ENCODE measurements at places on chromosomes 11 and 22.

- no peak for DNase-seq
These were observed 725.5 kb downstream of the METTL15 start for GRCh38 chr11:28833670-28834069.

GRCh38 chr11:93543292-93543977 lies at the start of gene SMCO4:
Gene SMCO4 (minus strand): TSS chr11:93543391. CDS start chr11:93479189, 64,202 bp downstream.
- DNase-seq = peak; percentile 27

GRCh38 chr22:45483918-45484499 lies 18.7 kb upstream of the FBLN1 start:
- DNase-seq = no peak

- DNase-seq = no peak
These were observed 757.5 kb downstream of the NELL1 start for GRCh38 chr11:21426931-21427330.

DNA sequence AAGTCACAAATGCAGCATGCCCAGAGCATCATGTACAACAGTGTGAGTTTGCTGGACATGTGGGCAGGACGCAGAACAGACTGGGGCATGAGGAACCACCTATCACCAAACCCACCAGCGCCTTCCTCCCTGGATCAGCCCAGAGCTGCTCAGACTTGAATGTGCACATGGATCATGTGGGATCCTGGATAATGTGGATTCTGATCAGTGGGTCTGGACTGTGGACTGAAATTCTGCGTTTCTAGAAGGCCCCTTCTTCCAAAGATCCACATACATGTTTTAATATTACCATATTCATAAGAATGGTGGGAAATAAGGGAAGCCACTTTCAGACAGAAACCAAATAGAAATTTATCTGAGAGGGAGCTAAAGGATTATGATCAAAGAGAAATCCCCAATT lies 85.6 kb upstream of the VPREB1 start:
- DNase-seq = no peak

GRCh38 chr11:60592601-60593000 lies 77.4 kb downstream of the MS4A13 start:
- DNase-seq = no peak

- DNase-seq = no peak
These were observed 67.7 kb upstream of the PPARA start for GRCh38 chr22:46082633-46083032.

Measured in stimulated activated CD8-positive, alpha-beta memory T cell treated with anti-CD3 and anti-CD28 coated beads, Interleukin-2, amount 100 ng/mL, for 1 hour (primary cell).